Gastroesophageal sphincter (tissue), 4 donors: ENCODE measurements at places on chromosomes 7 and 10.

DNA sequence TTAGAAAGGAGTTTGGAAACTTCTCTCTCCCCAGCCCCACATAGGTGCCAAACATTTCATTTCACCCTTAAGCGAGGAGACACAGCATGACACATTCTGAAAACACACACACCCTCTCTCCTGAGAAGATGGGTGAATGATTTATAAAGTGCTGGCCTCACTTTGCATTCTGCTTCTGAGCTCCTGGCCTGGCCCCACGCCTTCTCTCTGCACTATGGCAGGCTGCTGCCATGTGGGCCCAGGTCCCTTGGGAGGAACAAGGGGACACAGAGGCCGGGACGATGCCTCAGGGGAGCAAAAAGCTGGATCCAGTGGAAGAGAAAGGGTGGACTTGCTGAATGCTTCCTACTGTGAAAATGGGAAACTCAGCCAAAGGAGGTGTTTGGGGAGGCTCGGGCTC lies 56.0 kb downstream of the CPXM2 start:
- peak; percentile 58 for ATAC-seq

DNA sequence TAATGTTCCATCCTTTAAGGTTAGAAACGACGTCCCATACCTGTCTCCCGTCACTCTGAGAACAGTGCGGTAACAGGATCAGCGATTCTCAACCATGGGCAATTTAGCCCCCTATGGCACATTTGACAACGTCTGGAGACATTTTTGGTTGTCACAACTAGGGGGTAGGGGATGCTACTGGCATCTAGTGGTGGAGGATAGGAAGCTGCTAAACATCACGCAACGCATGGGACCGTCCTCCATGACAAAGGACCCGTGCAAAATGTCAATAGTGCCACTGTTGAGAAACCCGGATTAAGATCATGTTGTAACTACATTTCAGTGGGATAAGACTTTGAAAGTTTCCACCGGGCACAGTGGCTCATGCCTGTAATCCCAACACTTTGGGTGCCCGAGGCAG lies 5.0 kb upstream of the PAXIP1 start:
- ATAC-seq, result no peak

- ATAC-seq, result peak; percentile 100
These were observed at the start of gene ZNF680 for GRCh38 chr7:64562626-64563278. ZNF680 (minus strand) TSS chr7:64563071; CDS start chr7:64562954, 117 bp downstream.

GRCh38 chr7:82810558-82811259 lies 352.0 kb downstream of the PCLO start:
- ATAC-seq, result no peak

GRCh38 chr7:125193263-125193662 lies 263.6 kb upstream of the POT1 start:
- no peak for ATAC-seq

- ATAC-seq, result peak; percentile 48
These were observed 546.0 kb upstream of the FZD8 start for GRCh38 chr10:36188080-36188453.

- no peak for ATAC-seq
These were observed 16.2 kb downstream of the MALSU1 start for GRCh38 chr7:23315366-23315765.

DNA sequence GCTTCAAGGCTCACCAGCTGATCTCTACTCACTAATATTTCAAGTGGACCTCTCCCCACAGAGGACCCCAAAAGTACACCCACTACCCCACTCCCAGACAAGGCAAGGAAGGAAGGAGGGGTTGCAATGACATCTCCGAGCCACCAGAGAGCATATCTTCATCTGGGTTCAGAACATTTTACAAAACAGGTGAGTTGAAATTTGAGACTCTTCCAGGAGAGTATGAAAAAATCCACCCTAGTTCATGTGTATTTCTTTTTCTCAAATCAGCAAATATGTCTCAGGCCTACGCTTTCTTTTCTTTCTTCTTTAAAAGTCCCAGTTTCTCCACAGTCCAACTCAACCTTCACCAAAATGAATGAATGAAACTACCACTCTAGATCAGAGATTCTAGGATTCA lies 61.9 kb downstream of the SGMS1 start:
- ATAC-seq, result peak; percentile 29
